ENCODE measurements at places on chromosomes 3 and 15. TPM values are rescaled to one million over a fixed set of nuclear protein-coding genes. Genes with fewer than 3 reads are reported as not detected.

The C2CD4A gene
- total RNA-seq = under 0.01 TPM

The HDC gene
- total RNA-seq = not detected

The BNC1 gene
- total RNA-seq = 3.3 TPM

The GHSR gene
- not detected for total RNA-seq

The ARPIN gene
- total RNA-seq = 14.1 TPM

The RFC4 gene
- total RNA-seq = 18.1 TPM

The EXOG gene
- 14.5 TPM for total RNA-seq

The PLA1A gene
- total RNA-seq = under 0.01 TPM

The METTL6 gene
- 36.6 TPM for total RNA-seq

The LDHAL6B gene
- total RNA-seq = not detected

The SV2B gene
- total RNA-seq = not detected

The RASA2 gene
- total RNA-seq = 20.0 TPM

The C3orf22 gene
- not detected for total RNA-seq

The TM2D3 gene
- 31.8 TPM for total RNA-seq

The HYKK gene
- 5.1 TPM for total RNA-seq

The SPINK8 gene
- total RNA-seq = not detected

The SNX22 gene
- 0.29 TPM for total RNA-seq

The CCR8 gene
- total RNA-seq = not detected

The CASR gene
- total RNA-seq = not detected

The CFAP20DC gene
- total RNA-seq = 2.2 TPM

The GABRG3 gene
- total RNA-seq = not detected

The CYP8B1 gene
- total RNA-seq = not detected

The ESYT3 gene
- 0.59 TPM for total RNA-seq

The PAQR9 gene
- total RNA-seq = not detected

The SETD2 gene
- 37.1 TPM for total RNA-seq

The FBLN2 gene
- total RNA-seq = 54.6 TPM

The ATOSA gene
- total RNA-seq = 34.4 TPM

The AGTR1 gene
- total RNA-seq = 13.3 TPM

The GATA2 gene
- total RNA-seq = 0.88 TPM

The OR5AC2 gene
- not detected for total RNA-seq

The PAK6 gene
- total RNA-seq = not detected

The SEMA6D gene
- total RNA-seq = 16.2 TPM

The UQCC5 gene
- total RNA-seq = 6.5 TPM

The DNASE1L3 gene
- total RNA-seq = not detected

The CERS3 gene
- not detected for total RNA-seq

The TICRR gene
- 0.88 TPM for total RNA-seq

The GNAT1 gene
- total RNA-seq = not detected

The ZNF609 gene
- total RNA-seq = 20.9 TPM

The SH3GL3 gene
- total RNA-seq = 0.29 TPM

The ATP13A5 gene
- not detected for total RNA-seq

The FSIP1 gene
- 3.6 TPM for total RNA-seq

The CILP gene
- under 0.01 TPM for total RNA-seq

The TMCO5A gene
- not detected for total RNA-seq

The GOLGA8S gene
- total RNA-seq = under 0.01 TPM

The PROS1 gene
- total RNA-seq = 87.5 TPM

The EXD1 gene
- total RNA-seq = not detected

The SERPINI2 gene
- not detected for total RNA-seq

The C3orf70 gene
- 1.4 TPM for total RNA-seq

The CFAP44 gene
- 5.8 TPM for total RNA-seq

The CIDEC gene
- total RNA-seq = not detected

All from osteoblast (primary cell).